M059J (cell line): ENCODE measurements at places on chromosomes 6 and 20. TPM values are rescaled to one million over a fixed set of nuclear protein-coding genes. Genes with fewer than 3 reads are reported as not detected.

GRCh38 chr6:151043944-151044343, 178.4 kb downstream of the MTHFD1L start:
- no peak for DNase-seq

PAK5 gene
- 0.05 and 0.10 TPM in 2 replicates for total RNA-seq

PRKN gene
- total RNA-seq: 0.07 TPM in 1 of 2 replicates, not detected in the other

APCDD1L gene
- total RNA-seq: 14.2 and 24.2 TPM in 2 replicates

- DNase-seq: no peak
These were observed 17.6 kb upstream of the ZFP64 start for GRCh38 chr20:52209154-52209571.

SLC17A2 gene
- not detected in 2 replicates for total RNA-seq
